ENCODE measurements at places on chromosomes 3 and 15. TPM values are rescaled to one million over a fixed set of nuclear protein-coding genes. Genes with fewer than 3 reads are reported as not detected.

GOLGA6L10 gene
- 0.63 TPM for total RNA-seq

- DNase-seq = no peak
Measured at GRCh38 chr3:153600896-153601295, 438.9 kb downstream of the RAP2B start.

GRCh38 chr3:56868706-56869105 is 67.0 kb upstream of the ARHGEF3 start:
- DNase-seq = no peak

- no peak for DNase-seq
Measured at GRCh38 chr15:59166166-59166565, 40.5 kb upstream of the LDHAL6B start.

DNA sequence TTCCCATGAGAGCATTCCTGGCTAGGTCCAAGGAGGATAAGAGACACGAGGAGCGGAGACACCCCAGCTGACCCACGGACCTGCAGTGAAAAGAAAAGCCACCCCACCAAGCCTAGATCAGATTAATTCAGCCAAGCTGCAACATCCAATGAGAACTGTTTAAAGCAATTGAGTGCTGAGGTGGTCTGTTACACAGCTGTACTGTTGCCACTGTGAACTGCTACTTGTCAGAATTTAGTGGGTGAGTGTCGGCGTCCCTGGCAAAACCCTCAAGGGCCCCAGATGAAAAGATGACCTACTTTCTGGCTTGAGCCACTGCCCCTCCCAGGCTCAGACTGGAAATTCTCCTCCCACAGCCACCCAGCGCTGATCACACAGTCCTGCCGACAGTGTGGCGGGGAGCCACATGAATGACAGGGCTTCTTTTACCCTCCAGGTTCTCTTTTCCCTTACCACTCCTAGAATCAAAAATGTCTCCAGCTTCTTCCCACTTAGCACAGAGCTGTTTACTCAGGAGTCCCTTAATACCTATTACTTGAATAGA is 26.4 kb upstream of the KBTBD12 start:
- no peak for DNase-seq

GRCh38 chr3:8403996-8404395 is 97.6 kb upstream of the LMCD1 start:
- DNase-seq = no peak

DNA sequence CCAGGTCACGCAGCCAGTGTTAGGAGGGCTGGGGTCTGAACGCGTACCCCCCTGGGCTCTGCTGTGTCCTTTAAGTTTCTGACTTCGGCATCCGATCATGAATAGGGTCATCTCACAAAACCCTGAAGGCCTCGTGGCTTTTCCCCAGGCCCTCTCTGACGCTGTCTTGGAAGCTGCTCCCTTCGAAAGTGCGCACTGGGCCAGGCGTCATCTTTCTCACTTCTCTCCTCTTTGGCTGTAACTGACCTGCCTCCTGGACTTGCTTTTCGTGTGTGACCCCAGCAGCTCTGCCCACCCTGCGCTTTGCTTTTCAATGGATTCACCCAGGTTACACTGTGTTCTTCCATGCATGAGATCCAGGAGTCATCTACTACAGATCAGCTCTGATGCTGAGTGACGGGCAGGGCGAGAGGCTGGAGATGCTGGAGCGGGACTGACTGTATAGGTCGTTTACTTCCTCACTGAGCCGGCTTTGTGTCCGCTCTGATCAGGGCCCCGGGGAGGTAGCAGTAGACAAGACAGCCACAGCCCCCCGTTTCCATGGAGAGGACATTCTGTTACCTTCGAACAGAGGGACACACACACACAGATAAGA is 45.0 kb upstream of the PCSK6 start:
- no peak for DNase-seq

- no peak for DNase-seq
Measured at GRCh38 chr3:6516694-6517093, 344.2 kb upstream of the GRM7 start.

DNA sequence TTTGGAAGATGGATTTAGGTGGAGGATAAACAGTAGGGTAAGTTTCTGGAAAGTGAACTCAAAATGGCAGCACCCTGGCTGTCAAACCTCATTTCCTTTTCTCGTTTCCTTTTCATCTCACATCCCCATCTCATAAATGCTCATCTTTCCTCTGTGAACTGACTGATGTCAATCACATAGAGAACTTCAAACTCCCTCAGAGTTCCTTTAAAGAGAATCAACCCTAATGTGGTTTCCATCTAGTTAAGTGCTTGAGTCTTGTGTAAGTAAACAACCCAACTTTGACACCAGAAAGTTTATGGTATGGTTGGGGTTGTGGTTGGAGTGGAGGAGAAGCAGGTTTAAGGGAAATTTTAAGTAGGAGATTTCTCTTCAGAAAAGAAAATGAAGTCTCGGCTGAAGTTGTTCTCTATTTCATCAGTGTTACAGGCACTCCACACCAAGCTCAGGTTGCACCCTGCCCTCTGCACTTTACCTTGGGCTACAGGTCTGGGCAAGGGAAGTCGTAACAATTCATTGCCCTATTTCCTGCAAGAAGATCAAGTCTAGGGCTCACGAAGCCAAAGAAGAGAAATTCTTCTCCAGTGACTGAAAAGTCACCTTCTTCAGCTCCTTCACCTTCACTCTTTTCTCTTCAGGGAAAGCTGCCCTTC is 34.4 kb upstream of the TNIK start:
- DNase-seq = no peak

- no peak for DNase-seq
Measured at GRCh38 chr3:49531715-49532114, 22.6 kb upstream of the BSN start.

DNA sequence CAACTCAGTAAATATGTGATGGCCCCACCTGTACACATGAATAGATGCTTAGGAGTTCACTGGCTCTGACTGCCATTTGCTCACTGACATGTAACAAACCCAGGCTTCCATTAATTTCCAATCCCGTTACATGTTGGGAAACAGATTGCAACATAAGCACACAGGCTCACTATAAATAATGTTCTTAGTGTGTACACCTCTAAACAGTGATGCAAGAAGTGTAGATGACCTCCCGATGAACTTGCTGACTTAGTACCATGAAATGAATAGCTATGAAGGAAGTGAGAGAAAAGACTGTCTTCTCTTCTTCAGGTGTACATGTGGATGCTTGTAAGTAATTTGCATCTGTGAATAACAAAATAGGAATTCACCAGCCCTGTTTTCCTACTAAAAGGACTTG is 21.4 kb upstream of the FSIP1 start:
- peak; percentile 96 for DNase-seq

STRC gene
- total RNA-seq = not detected

CTSH gene
- total RNA-seq = 5.9 TPM

- DNase-seq = no peak
Measured at GRCh38 chr3:149465351-149465883, 9.1 kb upstream of the TM4SF4 start.

- DNase-seq = no peak
Measured at GRCh38 chr3:5428607-5429516, 241.4 kb downstream of the EDEM1 start.

ZNF774 gene
- 1.9 TPM for total RNA-seq

DNA sequence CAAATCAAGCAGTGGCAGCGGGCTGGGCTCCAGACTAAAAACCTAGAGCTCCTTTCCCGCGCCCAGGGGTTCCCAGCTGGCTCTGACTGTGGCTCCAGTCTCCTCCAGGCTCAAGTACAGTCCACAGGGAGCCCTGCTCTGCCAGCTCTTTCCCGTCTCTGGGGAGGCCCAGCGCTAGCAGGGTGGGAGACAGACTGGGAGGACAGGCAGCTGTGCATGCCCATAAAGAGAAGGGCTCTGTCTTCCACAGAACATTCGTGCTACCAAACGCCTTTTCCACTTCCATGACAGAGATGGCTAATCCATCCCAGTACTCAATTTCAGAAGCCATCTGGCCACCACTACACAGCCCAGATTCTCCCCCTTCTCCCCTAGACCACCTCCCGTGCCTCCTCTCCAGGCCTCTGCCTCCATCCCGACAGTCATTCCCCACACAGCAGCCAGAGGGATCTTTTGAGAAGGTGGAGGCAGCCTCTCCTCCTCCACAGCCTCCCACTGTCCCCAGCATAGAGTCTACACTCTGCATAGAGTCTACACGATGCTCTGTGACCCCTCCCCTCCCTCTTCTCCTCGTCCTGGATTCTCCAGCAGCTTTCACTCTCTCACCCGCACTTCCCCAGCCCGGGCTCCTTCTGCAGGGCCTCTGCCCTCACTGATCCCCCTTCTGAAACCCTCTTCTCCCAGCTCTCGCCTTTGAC is 6.8 kb upstream of the DUSP7 start:
- no peak for DNase-seq

DNA sequence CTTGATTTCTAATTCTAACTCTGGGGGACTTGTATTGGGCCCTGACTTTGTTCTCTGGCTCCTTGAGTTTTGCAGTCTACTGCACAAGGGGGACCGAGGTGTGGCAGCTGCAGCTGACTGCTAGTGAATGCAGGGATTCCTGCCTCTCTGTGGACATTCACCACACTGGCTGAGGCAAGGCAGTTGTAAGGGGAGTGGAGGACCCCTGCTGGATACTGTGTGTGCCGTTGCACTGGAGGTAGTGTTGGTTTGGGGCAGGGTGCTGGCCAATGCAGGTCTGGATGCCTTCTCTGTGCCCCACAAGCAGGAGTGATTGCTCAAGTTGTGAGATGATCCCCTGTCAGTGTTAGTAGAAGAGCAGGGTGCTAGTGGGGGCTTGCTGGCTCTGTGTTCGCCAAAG is 626.1 kb downstream of the SQOR start:
- DNase-seq = no peak

- peak; percentile 55 for DNase-seq
Measured at GRCh38 chr3:4376499-4376898, 73.3 kb downstream of the SETMAR start.

GRCh38 chr3:100496711-100497261 is 4.4 kb downstream of the TMEM45A start:
- peak; percentile 81 for DNase-seq

GRCh38 chr15:66722757-66723540 is 20.9 kb downstream of the SMAD6 start:
- DNase-seq = no peak

USP19 gene
- 29.6 TPM for total RNA-seq

- no peak for DNase-seq
Measured at GRCh38 chr15:51262463-51262862, 75.9 kb downstream of the CYP19A1 start.

DNA sequence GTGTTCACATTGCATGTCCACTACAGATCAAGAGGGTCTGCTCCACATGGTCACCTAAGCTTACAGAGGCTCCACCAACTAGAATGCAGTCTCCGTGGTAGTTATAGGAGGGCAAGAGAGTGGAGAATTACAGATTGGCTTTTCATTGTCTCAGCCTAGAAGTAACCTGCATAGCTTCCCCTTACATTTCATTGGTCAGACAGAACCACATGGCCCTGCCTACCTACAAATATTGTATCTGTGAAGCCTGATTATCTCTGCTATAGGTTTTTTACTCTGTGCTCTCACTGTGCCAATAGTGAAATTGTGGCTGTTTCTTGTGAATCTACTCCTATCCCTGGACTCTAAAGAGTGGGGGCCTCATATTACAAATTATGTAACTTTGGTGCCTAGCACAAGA is 2.5 kb upstream of the TLNRD1 start:
- DNase-seq = no peak

TEX55 gene
- not detected for total RNA-seq

DNA sequence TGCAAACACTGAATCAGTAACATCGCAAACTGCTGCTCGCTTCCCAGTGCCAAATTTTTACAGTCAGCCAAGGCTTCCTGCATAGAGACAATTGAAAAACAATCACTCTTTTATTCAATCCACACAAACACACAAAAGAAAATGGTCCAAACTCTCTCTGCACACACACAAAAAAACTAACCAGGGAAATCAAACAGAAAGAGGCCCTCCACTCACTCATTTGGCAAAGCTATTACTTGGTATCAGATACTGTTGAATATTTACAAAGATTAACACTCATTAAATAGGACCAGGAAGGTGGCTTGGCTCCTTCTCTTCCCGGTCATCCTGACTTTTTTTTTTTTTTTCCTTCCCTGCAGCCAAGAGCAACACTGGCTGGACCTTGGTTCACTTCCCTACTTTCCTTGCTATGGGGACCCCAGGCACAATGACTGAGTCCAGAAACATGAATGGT is 62.4 kb upstream of the SPATA12 start:
- no peak for DNase-seq

- DNase-seq = peak; percentile 62
Measured at GRCh38 chr3:90241481-90241880, 1134.1 kb downstream of the EPHA3 start.

DNA sequence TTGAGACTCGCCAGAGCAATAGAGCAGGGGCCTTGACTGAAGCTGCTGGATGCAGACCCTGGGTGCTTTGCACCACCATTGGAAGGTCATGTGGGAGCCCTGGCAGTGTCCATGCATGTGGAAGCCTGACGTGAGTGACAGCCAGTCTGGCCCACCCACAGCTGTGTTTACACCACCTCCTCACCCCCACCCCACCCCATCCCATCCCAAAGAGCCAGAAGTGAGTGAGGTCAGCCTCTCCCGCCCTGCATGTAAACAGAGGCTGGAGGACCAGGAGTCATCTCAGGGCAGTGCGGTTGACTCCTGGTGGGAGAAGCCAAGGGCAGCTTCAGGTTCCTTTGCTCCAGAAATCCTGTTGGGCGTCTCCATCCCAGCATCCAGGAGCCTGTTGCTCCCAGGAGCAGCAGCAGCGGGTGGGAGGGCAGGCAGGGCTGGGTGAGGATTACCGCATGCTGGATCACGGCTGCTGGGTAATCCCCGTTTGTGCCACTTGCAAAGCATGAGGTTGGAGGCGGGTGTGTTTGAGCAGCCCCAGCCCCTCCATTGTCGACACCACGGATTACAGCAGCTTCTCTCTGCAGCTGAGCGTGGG is 44.6 kb downstream of the CORO2B start:
- DNase-seq = no peak

GRCh38 chr15:81279621-81280485 is 44.1 kb downstream of the STARD5 start:
- DNase-seq = no peak

GRCh38 chr3:127448671-127449070 is 141.9 kb downstream of the TPRA1 start:
- no peak for DNase-seq

DNA sequence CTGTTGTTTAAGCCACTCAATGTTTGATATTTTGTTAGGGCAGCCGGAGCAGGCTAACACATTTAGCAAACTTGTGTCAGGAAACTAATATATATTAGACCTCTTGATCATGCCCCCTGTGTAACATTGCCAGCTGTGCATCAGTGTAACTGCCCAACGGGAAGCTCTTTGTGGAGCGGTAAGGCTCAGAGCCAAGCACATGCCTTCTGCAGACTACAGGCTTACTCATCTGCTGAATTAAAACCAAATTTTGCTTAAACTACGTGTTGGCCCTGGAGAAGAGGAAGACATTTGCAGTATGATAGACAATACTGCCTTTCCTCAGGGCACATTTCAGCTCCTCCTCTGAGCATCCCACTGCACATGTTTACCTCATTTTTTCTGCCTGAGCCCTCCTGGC is 50.5 kb upstream of the KCNMB2 start:
- DNase-seq = no peak

PRTG gene
- not detected for total RNA-seq

DMXL2 gene
- total RNA-seq = 15.0 TPM

- peak; percentile 57 for DNase-seq
Measured at GRCh38 chr3:188796122-188796631, 375.6 kb upstream of the TPRG1 start.
